Right ventricle myocardium inferior (tissue), 1 donor: ENCODE measurements at places on chromosomes 4 and X. TPM values are rescaled to one million over a fixed set of nuclear protein-coding genes. Genes with fewer than 3 reads are reported as not detected.

NXF2B gene
- not detected for total RNA-seq

ZMAT1 gene
- 4.2 TPM for total RNA-seq

USP27X gene
- 1.8 TPM for total RNA-seq

GRCh38 chr4:28799696-28800095 lies 1920.5 kb upstream of the PCDH7 start:
- DNase-seq = no peak

DNA sequence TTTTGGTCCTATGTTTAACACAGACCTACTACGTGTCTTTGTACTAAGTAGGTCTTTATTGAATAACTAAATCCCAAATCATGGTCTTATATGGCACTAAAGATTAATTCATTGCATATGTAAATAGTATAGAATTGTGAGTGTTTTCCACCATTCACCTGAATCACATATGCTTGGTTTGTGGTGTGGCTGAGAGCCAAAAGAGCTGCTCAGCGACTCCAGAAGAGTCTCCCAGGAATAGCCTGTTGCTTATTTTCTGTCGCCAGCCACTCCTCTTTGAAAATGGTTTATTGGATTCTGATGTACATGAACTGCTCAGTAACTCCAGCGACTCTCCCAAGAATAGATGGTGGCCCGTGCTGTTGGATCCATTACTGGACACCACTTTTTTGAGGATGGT lies 184.5 kb downstream of the CLCN4 start:
- DNase-seq = no peak

DNA sequence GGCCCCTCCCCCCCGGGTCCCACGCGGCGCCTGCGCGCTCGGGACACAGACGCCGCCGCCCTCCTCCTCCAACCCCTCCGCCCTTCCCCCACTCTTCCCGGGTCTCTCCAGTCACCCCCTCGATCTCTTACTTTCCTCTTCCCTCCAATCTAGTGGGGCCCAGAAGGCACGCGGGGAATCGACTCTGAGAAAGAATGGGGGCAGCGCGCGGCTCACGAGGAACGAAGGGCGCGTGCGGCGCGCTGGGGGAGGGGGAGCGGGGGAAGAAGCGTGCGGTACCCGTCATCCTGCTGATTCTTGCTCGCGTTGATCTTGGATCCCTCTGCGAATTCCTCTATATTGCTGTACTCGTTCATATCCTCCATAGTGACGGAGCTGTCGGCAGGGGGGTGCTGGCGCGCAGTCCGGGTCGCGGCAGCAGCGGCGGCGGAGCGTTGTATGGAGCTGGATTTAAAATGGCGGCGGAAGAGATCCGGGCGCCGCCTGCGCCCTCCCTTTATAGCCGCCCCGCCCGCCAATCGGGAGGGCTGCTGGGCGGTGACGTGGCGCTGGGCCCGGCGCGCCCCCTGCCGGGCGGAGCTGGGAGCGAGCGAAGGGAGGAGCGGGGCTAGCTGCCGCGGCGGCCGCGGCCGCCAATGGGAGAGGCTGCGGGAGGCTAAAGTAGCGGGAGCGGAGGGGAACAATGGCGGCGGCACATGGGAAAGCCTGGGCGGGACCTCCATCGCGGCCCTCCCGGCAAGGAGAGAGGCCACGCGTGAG lies 1.1 kb downstream of the HNRNPDL start:
- DNase-seq = peak; percentile 95

DNA sequence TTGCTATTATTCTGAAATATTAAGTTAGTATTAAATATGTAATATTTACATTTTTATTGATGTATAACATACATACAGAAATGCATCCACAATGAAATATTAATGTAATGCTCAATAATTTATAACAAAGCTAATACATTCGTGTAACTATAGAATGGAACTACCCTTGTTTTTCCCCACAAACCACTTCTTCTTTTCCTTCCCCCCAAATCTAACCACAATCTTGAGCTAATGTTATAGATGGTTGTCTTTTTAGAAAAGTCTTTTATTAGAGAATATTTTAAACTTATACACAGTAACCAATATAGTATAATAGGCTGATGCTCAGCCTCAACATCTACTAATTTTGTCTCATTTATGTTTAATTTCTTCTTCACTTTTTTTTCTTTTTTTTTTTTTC lies 4.5 kb upstream of the ZNF732 start:
- DNase-seq = no peak

- peak; percentile 87 for DNase-seq
These were observed 3.6 kb downstream of the MAGIX start for GRCh38 chrX:49165901-49166881.

- no peak for DNase-seq
These were observed 1.6 kb downstream of the PI4K2B start for GRCh38 chr4:25235401-25235800.
